ENCODE measurements at places on chromosomes 4 and X.

- no peak for DNase-seq
These were observed 26.2 kb upstream of the TMPRSS11D start for GRCh38 chr4:67909905-67910584.

DNA sequence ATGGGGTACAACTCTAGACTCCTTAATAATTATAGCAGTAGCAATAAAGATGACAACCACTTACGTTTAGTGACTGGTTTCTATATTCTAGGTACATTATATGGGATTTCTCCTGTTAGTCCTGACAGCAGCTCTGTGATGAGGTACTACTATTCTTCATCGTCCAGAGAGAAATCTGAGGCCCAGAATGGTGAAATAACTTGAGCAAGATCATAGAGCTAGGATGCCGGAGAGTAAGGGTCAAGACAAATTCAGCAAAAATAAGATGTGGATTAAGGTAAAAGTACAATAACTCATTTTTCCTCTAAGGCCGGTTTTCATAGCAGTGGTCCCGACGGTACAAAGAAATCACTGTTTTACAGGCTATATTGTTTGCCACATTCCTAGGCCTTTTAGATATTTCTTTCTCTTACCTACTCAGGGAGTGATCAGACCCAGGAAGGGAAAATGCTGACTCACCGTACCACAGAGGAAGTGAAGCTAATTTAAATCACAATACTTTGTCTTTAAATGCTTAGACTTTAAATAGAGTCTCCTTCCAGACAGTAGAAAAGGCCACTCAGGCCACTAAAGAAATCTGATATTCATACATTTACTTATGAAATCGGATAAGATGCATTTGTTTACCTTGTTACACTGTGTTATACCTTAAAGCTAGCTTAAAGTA, 2023.0 kb upstream of the AGA start:
- DNase-seq: no peak

DNA sequence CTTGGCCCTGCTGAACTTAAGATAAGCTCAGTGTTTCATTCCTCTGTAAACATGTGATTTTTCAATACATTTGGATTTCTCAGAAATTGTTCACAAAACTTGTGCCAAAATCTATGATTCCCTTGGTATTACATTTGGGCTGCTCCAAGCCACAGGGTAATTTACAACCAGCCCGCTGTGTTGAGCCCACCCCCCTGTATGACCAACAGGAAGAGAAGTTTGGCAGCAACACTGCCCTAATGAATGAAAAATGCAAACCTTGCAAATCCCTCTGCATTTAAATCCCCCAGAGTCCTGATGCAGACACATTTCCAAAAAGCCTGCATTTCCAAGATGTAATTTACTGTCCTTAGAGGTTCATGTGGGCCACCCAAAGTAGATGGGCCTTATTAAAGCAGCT, 34.1 kb upstream of the GAB1 start:
- no peak for DNase-seq

- no peak for DNase-seq
These were observed 181.6 kb upstream of the LEF1 start for GRCh38 chr4:108350332-108350731.

GRCh38 chrX:134338527-134338926, 101.5 kb downstream of the CCDC160 start:
- no peak for DNase-seq

- no peak for DNase-seq
These were observed 7.2 kb downstream of the SLC25A6 start for GRCh38 chrX:1384658-1385252.

DNA sequence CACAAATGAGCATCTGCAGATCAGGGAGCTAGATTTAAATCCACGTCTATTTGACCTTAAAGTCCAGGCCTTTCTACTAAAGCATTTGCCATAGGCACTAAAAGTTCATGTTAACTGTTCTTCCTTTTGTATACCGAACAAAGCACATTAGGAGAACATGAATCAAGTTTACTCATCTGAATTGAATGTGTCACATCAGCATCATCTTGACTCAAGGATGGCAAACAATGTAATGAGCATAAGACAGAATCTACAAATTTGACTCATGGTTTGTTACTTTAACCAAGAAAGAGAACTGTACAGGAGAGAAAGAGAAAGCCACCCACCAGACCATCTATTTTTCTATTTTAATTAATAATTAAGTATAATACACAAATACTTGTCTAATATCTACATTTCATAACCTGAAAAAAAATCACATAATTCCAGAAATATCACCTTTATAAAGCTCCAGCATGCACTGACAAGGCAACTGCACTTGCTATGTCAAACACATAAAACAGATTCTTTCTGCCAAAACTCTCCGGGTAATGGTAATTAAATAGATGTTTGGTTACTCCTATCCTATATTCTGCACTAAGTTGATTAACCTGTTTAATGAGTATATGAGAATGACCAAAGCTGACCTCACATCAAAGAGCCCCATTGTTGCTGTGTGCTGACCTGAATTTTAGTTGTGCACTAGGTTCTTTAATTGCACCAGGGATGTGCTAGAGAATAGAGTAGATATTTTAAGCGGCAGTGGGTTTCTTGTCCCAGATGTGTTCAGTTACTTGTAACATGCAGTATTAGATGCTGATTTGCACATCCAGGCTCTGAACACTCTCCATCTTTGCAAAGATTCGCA, 42.5 kb upstream of the LEF1 start:
- no peak for DNase-seq

DNA sequence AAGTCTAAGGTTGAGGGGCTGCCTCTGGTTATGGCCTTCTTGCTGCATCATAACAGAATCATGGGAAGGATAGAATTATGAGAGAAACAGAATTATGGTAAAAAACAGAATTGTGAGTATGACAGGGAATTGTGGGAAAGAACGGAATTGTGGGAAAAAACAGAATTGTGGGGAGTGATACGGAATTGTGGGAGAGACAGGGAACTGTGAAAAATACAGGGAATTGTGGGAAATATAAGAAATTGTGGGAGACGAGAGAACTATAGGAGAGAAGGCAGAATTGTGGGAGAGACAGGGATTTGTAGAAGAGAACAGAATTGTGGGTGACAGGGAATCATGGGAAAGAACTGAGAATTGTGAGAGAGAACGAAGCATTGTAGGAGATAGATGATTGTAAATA, 159.1 kb downstream of the FRMPD4 start:
- no peak for DNase-seq

Measured in SHP77 treated with DMSO at 0.1 percent for 48 hours (cell line).